Stimulated activated CD8-positive, alpha-beta memory T cell treated with anti-CD3 and anti-CD28 coated beads, Interleukin-2, amount 100 ng/mL, for 48 hours (primary cell): ENCODE measurements at places on chromosomes 5 and 9.

GRCh38 chr5:8157320-8157822 lies 288.4 kb downstream of the MTRR start:
- DNase-seq: no peak

DNA sequence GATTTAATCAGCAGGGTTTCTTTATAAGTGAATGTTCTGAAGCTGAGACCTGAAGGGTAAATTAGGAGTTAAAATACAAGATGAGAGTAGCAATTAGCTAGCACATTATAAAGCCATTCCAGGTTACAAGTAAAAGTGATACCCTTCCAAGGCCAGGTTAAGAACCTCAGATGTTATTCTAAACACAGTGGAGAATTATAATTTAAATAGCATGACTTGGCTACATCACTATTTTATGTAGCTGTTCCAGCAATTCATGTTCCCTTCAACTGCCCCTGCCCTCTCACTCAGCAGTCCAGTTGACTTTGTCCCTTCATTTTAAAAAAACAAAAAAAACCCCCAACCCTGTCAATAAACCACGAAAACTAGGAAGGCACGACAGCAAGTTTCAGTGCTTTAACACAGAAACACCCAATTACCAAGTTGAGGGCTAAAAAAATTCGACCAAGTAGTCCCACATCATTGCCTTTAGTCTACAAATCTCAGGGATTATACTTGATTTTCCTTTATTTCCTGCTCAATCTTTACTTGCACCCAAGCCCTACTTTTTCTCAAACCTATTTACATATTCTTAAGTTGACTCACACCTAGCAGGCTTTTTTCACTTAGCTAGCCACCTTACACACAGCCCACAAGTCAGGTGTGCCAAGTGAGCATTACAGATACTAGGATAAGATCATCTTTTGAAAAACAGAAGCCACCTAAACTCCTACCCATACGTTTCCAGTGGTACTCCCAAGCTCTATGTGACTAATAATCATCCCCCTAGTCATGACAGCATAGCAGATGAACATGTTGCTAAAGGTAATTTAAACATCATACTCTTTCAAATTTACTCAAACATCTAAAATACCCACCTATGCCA lies 3.4 kb downstream of the RPL37 start:
- no peak for DNase-seq

GRCh38 chr9:100590481-100590880 lies 12.6 kb downstream of the CAVIN4 start:
- no peak for DNase-seq

DNA sequence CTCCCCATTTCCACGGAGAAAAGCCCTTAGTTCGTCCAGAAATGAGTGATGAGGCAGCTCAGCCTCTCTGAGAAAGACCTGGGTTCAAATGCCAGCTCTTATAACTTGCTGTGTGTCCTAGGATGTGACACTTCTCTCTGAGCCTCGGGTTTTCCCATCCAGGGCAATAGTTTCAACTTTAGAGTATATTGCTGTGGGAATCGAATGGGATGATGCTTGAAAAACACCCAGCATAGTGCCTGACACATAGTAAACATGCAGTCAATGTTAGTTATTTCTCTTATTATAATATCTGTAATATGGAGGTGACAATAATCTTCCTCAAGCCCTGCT lies 430 bp upstream of the MAPKAP1 start:
- DNase-seq: no peak

DNA sequence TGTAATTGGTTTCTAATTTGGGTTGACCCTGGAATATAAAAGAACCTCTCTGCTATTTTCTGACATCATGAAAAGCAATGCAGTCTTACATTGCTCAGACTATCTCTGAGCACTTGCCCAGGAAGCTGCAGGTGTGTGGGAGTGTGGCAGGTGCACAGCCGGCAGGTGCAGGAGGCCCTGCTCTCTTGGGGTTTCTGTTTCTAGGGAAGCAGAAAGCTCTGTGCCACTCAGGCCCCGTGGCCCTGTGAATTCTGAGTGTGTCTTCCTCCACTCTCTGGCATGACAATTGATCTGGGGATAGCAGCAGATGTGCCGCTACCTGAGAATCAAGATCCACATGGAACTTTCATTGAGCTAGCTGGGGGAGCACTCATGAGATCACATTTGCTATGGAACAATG lies 45.7 kb upstream of the IRX2 start:
- DNase-seq: no peak

DNA sequence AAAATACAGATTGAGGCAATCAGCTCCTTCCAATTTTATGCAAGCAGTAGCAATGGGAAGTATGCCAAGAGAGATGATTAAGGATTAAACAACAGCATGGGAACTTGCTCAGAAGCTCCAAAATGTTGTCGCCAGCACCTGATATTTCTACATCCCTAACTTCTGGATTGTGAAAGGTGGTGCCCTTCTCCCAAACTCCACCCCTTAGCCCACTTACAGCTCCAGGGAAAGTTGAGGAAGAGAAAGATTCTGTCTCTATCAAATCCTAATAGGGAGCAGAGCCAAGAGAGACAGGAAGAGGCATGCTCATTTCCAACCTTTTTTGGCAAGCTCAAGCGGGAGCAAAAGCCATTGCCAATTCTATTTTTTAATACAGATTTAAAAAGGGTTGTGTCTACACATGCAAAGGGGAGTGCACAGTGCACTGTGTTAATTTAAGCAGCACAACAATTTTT lies 92.4 kb upstream of the NR3C1 start:
- DNase-seq: no peak

DNA sequence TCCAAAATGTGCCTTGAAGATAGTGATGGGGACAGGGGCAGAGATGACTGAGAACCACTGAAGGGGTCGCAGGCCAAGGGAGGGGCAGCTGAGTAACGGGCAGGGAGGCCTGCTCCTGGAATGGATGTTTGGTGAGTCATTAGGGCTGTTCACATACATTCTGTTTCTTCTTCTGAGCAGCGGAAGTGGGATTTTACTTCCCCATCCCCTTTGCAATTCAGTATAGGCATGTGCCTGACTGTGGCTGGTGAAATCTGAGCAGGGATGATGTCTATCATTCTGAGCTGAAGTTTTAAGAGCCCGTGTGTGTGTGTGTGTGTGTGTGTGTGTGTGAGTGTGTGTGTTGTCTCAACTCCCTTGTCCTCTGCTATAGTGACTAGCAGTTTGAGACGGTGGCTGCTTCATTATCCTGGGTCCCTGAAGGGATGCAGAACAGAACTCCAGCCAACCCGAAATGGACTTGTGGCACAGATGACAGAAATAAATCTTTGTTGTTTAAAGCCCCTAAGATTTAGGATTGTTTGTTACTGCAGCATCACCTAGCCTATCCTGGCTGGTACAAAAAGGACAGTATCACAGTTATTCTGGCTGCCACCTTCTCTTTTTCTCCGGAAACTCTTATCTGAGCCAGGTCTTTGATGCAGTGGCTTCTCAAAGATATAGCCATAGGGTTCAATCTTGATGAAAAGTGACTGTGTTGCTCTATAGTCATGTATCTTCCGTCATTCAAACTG lies 29.2 kb upstream of the TGFBI start:
- DNase-seq: no peak

GRCh38 chr5:168368854-168369253 lies 77.4 kb downstream of the WWC1 start:
- no peak for DNase-seq

GRCh38 chr5:87434461-87434860 lies 21.7 kb upstream of the CCNH start:
- no peak for DNase-seq

GRCh38 chr9:71685394-71685793 lies 82.9 kb downstream of the CEMIP2 start:
- DNase-seq: no peak

- DNase-seq: no peak
Measured at GRCh38 chr9:82805027-82805426, 257.9 kb downstream of the RASEF start.

DNA sequence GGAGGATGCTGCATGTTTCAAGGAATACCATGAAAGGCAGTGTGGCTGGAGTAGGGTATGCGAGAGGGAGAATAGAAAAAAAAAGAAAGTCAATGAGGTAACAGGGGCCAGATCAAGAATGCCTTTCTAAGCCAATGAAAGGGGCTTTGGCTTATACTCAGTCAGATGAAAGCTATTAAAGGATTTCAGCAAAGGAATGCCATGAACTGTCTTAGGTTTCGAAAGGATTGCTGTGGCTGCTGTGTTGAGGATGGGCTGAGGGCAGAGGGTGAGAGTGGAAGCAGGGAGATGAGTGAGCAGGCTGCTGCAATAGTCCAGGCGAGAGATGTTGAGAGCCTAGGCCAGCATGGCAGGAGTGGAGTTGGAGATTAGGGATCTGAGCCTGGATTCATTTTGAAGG lies 135.4 kb upstream of the CKMT2 start:
- no peak for DNase-seq

- no peak for DNase-seq
Measured at GRCh38 chr5:126972062-126972895, 58.1 kb downstream of the MARCHF3 start.

DNA sequence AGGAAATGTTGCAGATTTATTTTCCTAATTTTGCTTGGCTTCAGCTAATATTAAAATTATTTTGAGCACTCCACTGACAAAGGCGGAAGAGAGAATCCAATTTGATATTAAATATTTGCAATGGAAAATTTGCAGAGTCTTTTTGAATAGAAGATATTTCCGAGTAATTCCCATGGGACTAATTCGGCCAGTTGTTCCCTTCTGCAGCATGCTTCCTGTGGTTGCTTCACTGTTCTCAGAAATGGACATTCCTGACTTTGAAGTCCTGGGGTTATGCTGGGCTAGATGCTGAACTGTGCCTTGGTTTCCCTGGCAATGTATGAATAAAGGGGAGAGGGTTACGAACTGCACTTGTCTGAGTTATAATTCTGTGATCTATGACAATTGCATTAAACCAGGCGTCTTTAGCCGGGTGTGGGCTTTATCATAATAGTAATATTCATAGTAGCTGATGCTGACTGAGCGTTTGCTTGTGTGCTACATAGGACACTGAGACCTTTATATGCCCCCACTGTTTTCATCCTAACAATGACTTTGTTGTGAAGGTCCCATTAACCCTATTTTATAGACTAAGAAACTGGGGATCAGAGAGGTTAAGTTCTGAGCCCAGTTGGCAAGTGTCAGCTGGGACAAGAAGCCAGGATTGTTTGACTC lies 114.5 kb upstream of the SPRY4 start:
- no peak for DNase-seq

- no peak for DNase-seq
Measured at GRCh38 chr9:96149533-96150280, 152.3 kb downstream of the HSD17B3 start.

- no peak for DNase-seq
Measured at GRCh38 chr5:66362046-66362445, 217.9 kb downstream of the SREK1 start.

- DNase-seq: no peak
Measured at GRCh38 chr9:73596321-73596720, 444.7 kb downstream of the ANXA1 start.

DNA sequence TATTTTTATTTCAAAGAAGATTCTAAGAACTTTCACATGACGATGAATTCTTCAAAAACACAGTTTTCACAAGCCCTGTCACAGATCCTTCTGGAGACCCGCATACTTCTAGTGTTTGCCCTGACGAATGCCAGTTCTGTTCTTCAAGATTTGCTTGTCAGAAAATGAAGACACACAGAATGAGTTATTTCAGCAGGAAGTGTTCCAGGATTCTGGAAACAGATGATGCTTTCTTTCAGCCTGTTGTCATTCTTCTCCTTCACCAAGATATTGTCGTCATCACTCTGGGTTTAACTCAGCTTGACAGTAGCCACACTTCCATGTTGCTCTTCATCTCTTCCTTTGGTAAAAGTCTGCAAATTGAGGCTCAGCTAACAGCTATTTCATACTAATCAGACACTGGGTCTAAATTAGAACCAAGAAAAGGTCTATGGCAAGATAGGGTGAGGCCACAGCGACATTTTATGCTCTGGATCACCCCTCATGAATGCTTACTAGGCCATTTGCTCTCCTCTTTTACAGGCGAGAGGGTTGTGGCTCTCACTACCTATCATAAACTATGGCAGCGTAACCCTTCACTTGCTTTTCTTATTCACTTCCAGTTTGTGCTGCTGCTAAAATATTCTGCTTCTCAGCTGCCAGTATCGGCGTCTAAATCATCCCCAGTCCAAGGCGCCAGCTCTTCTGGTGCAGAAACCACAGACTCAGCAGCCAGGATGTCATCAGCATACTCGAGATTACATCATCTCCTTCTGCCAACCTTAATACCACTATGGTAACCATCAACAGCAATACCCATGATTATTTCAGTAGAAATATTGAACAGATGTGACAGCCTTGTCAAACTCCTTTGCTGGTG lies 159.6 kb upstream of the TBCA start:
- DNase-seq: no peak

GRCh38 chr9:93955111-93955980 lies at the start of gene BARX1:
BARX1 (minus strand) TSS chr9:93955355; CDS start chr9:93955146, 209 bp downstream.
- DNase-seq: no peak
